Natural killer cell (primary cell): ENCODE measurements at places on chromosomes 7 and 10.

GRCh38 chr7:837001-837400 is 4.7 kb downstream of the SUN1 start:
- no peak for DNase-seq

DNA sequence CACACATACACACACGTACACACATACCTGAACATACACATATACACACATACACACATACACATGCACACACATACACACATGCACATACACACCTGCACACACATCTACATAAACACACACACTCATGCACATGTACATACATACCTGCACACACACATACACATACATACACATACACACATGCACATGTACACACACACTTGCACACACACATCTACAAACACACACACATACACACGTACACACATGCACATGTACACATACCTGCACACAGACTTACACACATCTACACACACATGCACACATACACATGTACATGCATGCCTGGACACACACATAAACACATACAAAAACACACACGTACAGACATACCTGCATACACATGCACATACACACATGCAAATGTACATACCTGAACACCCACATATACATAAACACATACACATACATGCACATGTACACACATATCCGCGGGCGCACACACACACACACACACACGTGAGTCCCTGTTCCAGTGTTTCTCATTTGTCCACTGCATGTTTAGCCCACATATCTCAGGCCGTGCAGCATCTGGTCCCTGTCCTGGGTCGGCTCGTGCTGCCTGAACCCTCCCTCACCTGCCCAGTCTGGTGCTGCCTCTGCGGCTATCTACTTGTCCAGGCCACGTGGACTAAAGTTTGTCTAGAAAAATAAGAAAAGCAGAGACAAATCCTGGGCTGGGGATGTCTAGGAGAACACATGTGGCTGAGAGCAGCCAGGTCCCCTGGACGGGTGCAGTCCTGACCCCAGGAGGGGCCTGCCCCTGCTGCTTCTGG is 238.7 kb downstream of the TCERG1L start:
- no peak for DNase-seq

GRCh38 chr10:14936584-14936983 is 17.3 kb downstream of the DCLRE1C start:
- no peak for DNase-seq

GRCh38 chr10:73263693-73264347 is 11.4 kb upstream of the MRPS16 start:
- peak; percentile 29 for DNase-seq

DNA sequence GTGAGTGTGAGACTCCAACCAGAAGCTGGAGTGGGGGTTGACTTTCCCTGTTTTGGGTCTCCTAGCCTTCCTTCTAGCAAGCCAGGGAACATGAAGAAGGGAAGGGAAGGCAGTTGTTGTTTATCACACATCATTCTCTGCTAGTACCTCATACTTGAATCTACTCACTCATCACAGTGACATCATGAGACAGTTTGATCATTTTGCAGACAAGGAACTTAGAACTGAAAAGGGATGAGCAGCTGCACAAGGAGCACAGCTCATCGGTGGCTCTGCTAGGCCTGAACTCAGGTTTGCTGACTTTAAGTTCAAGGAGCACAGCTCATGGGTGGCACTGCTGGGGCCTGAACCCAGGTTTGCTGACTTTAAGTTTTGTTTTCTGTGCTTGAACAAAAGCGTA is 19.2 kb downstream of the PRXL2A start:
- no peak for DNase-seq

GRCh38 chr7:2353113-2353935 is 1.3 kb upstream of the EIF3B start:
- DNase-seq: no peak

DNA sequence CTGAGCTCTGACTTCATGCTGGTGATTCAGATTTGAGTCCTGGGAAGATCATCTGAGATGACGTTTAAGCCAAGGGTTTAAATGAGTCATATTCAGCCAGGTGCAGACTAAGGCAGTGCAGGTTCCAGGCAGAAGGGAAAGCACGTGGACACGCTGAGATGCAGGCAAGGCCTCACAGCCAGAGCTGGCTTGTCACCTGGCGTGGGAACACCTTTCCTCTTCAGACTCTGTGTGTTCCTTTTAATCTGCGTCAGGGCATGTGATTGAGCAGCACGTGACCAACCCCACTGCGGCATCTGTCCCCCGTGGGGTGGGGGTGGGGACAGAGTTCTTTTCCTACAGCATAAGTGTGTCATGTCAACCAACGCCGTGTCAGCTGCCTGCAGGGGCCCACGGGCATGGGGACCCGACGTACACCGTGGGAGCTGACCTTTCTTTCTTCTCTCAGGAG is 10.7 kb upstream of the IDI2 start:
- DNase-seq: peak; percentile 32

- no peak for DNase-seq
These were observed 18.5 kb upstream of the NODAL start for GRCh38 chr10:70459774-70460490.

GRCh38 chr10:31030260-31030659 is 1.4 kb downstream of the ZNF438 start:
- no peak for DNase-seq

DNA sequence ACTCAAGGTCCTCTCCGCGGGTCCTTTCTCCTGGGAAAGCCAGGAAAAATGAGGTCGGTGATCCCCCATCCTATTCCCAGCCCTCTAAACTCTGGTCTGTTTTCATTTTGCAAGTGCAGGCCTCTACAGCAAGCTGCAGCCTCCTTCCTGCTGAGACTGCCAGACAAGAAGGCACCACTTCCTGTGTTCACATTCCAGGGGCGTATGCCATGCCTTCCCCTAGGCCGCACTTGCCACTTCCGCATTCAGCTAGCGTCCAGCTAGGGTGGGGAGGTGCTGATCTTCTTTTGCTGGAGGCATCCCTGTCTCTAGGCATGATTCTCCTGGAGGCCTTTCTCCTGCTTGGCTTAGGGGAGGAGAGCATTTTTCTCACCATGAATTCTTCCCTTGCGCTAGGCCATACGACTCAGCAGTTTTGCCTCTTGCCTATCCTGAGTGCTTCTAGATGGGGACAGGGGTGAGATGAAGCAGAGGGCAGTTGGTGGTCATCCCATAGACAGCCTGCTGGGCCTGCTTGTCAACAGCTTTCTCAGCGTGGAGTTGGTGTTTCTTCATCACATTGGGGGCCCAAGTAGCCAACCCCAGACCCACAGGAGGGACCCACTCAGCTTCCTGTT is 328.9 kb downstream of the RPS24 start:
- no peak for DNase-seq

GRCh38 chr10:65571011-65571570 is 1354.7 kb upstream of the LRRTM3 start:
- DNase-seq: no peak

- DNase-seq: no peak
These were observed 400.9 kb upstream of the SEMA3D start for GRCh38 chr7:85587785-85588184.

- DNase-seq: no peak
These were observed 42.4 kb downstream of the SORBS1 start for GRCh38 chr10:95518455-95519452.

DNA sequence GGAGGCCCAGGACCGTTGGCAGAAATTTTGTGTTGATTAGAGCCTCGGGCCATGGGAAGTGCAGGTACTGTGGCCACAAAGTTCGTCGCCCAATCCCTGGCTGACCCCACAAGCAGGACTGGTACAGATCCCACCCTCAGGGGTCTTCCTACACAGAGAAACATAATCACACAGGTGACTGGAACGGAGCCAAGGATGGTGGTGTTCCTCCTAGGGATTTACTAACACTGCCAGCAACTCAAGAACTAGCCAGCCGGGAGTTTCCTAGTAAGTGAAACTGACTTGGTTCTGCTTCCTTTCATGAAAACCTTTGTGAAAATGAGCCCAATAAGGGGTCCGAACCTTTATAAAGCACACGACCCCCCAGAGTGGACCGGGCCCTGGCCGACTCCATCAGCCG is 5.7 kb downstream of the CUX1 start:
- DNase-seq: no peak

DNA sequence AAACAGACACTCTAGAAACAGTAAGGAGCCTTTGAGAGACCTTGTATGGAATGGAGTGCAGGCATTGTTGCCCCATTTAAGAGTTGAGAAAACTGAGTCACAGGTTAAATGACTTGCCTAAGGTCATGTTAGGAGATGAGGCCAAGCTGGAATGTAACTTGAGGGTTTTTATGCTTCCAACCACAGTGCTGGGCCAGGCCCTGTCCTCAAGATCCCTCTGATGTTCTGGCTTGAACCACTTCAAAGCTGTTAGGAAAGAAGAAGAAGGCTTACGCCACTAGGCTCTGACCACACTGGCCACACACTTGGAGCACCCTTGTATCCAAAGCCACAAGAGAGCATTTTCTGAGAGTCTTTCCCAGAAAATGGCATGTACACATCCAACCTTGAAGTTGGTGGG is 42.7 kb downstream of the PLAU start:
- no peak for DNase-seq
